ENCODE measurements at places on chromosomes 6 and 20.
A peak's percentile ranks its signal among the peaks of the same experiment; 100 is the strongest.

- no peak for DNase-seq
Measured at GRCh38 chr20:38903335-38903734, 22.9 kb upstream of the FAM83D start.

GRCh38 chr6:46281110-46281509 lies 110.3 kb upstream of the ENPP5 start:
- no peak for DNase-seq

GRCh38 chr20:23145281-23145700 lies 59.2 kb upstream of the CD93 start:
- peak; percentile 89 for DNase-seq

DNA sequence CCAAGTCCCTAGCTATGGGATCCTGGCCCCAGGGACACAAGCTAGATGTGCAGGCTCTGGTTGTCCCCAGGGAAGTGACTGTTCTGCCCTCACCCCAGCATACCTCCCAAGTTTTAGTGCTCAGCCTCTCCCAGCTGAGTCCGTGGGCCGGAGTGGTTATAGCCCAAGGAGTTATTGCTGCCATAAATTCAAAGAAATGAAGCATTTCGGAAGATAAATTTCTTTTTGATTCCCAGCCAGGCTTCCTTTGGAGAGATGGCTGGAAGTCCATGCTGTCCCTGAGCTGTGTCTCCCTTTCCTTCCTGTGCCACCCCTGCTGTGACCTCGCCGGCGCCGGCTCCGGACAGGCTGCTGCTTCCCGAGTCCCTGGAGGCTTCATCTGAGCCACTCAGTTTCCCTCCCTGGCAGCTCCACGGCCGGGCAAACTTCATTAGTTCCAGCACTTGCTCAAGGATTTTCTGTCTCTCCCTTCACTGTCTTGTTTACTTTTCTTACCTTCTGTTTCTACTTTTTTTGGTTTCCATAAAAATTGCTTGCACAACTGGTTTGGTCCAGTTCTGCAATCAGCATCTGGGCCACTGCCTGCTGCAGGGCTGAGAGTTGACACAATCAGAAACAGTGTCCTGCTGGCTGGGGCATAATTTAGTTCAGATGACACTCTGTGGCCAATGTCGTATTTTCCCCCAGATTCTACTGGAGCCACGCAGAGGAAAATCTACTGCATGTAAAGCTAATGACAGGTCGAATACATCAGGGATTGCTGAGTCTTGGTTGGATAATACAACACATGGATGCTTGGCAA lies 225.5 kb downstream of the SYNDIG1 start:
- no peak for DNase-seq

GRCh38 chr6:3803627-3804468 lies 45.3 kb upstream of the FAM50B start:
- peak; percentile 99 for DNase-seq

DNA sequence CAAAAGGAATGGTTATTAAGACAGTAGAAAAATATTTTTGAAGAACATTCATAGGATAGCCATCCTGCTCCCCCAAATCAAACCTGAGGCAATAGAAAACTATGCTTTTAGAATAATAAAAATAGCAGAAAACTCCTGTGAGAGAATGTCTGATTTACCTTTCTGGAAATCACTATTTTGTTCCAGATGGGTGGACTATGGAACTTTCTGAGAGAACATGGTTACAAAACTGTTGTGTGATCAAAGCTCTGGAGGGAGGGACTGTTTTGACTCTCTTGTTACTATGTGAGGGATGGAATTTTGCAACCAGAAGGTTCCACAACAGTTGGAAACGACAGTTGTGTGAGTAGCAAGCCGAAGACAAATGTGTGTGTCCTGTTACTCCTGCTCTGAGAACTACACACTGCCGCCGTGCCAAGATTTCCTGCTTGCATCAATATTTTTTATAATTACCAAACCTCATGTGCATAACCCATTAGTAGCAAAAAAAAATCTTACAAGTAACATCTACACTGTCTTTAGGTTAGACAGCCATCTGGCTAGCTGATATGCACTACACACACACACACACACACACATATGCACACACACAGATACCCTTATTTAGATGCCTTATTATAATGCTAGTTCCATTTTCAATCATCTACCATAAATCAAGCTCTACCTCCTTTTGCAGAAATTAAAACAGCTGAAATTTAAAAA lies 11.0 kb upstream of the HIVEP1 start:
- DNase-seq, result peak; percentile 47

GRCh38 chr20:2741463-2741862 lies 48.9 kb downstream of the EBF4 start:
- no peak for DNase-seq

Measured in fibroblast of the aortic adventitia (primary cell).